ENCODE measurements at places on chromosomes 4 and X.

- no peak for DNase-seq
These were observed 240.2 kb upstream of the GRIA3 start for GRCh38 chrX:122943918-122944317.

- no peak for DNase-seq
These were observed 235.4 kb downstream of the GPC3 start for GRCh38 chrX:133749951-133750350.

DNA sequence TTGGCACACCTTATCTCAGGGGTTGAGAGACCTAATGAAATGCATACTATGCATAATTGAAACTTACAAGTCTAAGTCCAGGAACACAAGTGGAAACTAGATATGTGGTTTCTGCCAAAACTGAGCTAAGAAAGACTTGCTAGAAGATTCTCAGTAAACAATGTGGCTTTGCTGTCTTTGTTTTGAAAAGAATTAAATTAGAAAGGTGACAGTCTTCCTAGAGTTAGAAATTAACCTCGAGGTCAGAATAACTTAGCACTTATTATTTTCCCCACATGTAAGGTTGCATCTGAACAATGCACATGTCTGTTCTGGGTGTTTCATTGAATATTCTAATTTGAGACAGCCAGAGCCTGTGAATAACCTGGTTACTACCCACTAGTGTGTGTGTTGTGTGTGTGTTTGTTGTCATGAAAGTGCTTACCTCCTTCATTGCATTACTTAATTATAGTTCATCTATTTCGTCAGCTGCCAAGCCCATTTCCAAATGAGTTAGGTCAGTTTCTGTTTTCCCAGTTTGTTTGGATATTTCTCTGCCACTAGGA lies 1.5 kb downstream of the EREG start:
- DNase-seq: no peak

- no peak for DNase-seq
These were observed 58.5 kb upstream of the SLC7A11 start for GRCh38 chr4:138300616-138301015.

- no peak for DNase-seq
These were observed 134.3 kb downstream of the GUCY2F start for GRCh38 chrX:109347632-109348031.

GRCh38 chr4:6909113-6909969 lies at the start of gene TBC1D14:
Gene TBC1D14 (plus strand): TSS chr4:6909826. CDS start chr4:6923390, 13,564 bp downstream.
- peak; percentile 37 for DNase-seq

DNA sequence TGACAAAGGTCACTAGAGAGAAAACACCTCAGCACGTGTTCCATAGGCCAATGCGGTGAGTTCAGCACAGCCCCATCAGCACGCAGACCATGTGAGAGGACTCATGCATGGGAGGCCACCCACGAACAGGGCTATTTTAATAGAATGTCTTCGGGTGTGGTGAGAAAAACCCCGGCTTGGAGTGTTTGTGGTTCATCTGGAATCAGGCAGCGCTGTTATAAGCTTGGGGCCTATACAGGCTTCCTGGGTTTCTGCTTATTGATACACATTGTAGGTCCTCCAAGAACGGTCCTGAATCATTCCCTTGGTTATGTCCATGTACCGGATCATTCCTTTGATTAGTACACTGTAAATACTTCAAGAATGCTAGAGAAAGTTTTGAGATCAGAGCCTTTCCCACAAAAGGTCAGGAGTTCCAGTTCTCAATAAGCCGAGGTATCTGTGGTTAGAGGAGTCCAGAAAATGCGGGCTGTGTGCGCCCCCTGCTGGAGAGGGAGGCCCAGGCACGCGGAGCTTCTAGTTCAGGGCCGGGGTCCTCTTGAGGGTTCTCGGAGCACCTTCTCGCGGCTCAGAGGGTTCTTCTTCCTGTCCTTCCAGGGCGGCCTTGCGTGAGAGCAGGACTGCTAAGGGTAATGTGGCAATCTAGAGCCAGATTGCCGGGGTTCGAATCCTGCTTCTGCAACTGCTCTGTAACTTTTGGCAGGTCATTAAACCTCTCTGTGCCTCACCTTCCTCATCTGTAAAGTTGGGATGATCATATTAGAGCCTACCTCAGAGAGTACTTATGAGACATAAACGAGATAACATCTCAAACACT lies 51.8 kb downstream of the TLR10 start:
- peak; percentile 17 for DNase-seq

GRCh38 chr4:14303856-14304255 lies 676.3 kb upstream of the BOD1L1 start:
- no peak for DNase-seq

DNA sequence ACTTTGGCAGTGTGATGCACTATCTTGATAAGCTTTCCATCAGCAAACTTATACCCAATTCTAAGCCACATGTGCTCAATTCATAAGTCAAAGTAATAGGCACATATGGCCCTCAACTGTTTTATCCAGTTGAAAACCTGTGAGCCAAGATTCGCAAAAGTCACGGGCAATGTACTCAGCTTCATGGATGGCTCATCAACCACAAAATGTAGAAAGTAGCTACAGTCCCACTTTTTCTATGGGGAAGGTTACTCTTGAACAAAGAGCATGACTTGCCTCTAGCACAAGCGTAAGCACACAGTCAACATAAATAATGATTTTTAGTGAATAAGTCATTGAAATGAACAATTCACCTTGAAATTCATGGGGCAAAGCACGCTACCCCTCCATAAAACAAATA lies 25.1 kb upstream of the DDX53 start:
- DNase-seq: no peak

- DNase-seq: no peak
These were observed 55.7 kb downstream of the METTL14 start for GRCh38 chr4:118740869-118741268.

GRCh38 chr4:127641524-127641923 lies 8.8 kb downstream of the INTU start:
- no peak for DNase-seq

GRCh38 chr4:140757232-140757630 lies 1.0 kb upstream of the TBC1D9 start:
- DNase-seq: no peak

DNA sequence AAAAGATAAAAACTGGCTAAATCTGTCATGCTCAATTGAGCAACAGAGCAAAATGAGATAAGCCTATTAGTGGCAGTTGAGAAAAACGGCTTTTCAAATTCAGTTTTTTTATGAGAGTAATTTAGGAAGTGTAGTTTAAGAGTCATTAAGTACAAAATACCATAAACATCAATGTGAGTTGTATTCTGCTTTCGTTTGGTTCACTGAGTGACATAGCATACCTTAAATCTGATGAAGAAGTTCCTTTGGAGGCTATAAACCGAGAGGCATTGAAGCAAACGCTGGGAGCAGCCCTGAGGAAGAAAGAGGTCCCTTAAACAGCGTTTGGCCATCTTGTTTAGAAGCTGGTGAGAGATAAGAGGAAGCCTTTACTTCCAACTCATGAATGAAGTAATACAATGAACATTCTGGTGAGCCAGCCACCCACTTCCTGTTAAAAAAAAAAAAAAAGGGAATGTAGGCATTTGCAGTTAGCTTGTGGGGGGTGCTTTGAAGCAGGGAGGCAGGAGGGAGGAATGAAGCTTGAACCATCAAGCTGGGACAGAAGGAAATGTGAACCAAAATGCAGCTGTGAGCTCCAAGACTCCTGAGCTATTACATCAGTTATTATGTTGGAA lies 132.3 kb downstream of the ZNF330 start:
- DNase-seq: no peak

- no peak for DNase-seq
These were observed 76.4 kb upstream of the F8A3 start for GRCh38 chrX:155534800-155535199.

- DNase-seq: no peak
These were observed 10.1 kb downstream of the STK26 start for GRCh38 chrX:132033166-132033565.
